ENCODE measurements at places on chromosomes 5 and 9.

- DNase-seq: no peak
Observed at GRCh38 chr5:2102819-2103776, 220.4 kb upstream of the IRX4 start.

- DNase-seq: no peak
Observed at GRCh38 chr9:125565126-125565525, 141.9 kb downstream of the MAPKAP1 start.

GRCh38 chr9:69546265-69546664 is 125.9 kb downstream of the APBA1 start:
- DNase-seq: no peak

DNA sequence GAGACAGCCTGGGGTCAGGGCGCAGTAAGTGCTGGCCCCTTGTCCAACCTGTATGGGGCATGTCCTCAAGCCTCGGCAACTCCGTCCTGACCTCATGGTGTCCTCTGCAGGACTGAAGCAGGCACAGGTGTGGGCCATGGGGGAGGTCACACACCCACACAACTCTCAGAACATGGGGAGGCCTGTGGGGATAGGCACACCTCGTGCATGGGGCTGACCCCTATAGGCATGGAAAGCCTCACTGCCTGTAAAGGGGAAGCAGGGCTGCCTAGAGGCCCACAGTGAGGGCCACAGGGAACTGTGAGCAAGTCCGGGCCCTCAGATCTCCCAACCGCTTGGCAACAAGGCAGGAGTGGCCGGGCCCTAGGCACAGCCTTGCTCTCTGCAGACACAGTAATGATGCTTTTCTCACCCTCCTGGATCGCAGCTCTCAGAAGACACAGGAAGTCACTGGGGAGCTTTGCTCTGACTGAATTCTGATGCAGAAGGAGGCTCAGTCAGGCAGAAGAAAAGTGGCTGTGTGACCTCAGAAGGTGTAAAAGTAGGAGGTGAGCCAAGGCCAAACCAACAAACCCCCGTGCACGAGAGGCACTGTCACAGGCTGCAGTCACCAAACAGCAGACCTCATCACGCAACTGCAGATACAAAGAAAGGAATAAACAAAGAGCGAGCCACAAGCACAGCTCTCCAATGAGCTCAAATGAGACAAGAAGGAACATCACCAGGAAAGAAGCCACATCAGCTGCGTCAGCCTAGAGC is 5.4 kb downstream of the IPPK start:
- no peak for DNase-seq

DNA sequence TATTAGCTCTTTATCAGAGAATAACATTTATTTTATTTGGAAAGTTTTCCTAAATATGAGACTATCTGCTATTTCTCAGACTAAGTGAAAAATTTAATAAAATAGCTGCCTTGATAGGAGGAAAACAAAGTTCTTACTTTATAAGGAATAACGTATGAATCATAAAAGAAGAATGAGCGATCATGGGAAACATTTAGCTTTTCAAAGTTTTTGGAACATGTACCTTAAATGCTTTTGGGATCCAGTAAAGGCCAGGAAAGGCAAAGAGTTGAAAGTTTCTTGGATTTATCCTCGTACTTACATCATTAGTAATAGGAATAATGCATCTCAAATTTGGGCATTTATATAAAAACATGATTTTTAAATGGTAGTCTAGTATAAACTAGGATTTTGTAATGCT is 19.4 kb downstream of the OGN start:
- DNase-seq: no peak

GRCh38 chr5:14369780-14370179 is 211.8 kb upstream of the OTULINL start:
- DNase-seq: no peak

GRCh38 chr9:131848570-131849160 is 108.8 kb upstream of the RAPGEF1 start:
- DNase-seq: no peak

DNA sequence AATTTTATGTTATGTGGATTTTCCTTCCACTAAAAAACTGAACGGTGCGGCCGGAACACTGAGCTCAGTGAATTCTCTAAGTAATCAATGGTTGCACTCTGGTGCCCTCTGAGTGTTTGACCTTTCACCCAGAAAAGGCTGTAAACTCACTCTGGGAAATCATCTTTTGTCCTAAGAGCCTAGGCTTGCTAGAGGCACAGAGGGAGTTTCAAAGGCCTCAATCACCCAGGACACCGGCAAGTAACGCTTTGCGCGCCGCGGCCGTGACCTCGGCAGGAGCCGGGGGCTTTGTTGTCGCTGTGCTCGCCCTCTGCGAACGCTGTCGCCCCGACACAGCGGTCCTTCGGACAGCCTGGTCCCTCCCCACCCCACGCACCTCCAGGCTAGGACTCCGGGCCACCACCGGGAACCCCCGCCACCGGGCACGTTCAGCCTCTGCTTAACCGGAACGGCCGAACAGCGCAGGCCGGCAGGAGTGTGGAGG is 703 bp downstream of the ISCA1 start:
- DNase-seq: no peak

DNA sequence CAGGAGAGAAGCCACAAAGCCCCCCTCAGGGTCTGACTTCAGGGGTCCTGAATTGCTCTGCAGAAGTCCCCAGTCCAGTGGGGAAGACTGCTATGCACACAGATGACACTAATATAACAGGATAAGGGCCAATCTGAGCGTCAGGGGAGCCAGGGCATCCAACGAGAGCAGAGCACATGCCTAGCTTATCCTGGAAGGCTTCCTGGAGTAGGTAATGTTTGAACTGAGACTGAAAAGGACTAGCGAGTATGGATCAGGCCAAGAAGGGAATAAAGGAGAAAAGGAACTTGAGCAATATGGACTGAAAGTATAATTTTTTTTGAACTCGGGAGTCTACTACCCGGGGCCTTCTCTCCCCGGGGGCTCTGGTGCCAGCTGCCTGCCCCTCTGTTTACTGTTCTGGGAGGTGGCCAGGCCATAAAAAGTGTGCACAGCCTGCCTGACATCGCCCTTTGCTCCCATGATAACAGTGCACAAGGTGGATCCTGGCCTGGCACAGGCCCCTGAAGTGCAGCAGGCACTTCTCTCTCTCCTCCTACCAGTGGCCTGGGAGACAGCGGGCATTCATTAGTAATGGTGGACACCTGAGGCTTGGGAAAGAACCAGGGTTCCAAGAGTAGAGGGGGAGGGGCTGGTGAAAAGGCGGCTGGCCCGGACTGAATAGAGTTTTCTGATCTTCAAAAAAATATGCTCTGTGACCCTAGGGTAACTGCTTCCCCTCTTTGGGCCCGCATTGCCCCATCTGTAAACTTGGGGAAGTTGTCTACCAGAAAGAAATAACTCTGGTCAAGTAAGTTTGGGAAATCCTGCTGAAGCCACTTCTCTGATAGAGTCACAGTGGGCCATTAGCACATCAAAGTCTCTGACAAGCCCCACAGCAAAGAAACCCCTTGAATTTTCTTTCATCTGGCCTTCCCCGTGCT is 4.6 kb upstream of the SLC6A7 start:
- DNase-seq: no peak

DNA sequence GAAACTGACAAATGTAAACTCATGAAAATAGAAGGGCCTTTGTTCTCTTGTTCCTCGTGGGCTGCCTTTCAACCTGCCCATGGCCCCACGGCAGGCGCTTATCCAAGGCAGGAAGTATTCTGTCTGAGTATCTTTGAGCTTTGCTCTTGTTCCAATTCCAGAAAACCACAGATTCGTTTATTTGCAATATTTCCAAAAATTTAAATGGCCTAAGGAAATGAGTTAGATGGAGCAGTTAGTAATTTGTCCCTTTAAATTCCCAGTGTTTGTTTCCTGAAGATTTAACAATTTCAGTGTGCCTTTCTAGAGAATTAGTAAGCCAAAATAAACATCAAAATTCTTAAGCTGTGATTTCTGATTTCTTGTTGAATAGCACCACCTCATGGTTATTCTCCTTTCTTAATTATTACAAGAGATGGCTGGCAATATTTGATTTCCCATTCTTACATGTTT is 299.4 kb upstream of the RASA1 start:
- no peak for DNase-seq

GRCh38 chr9:8871396-8871795 is 1071.8 kb upstream of the DMAC1 start:
- no peak for DNase-seq
